ENCODE measurements at places on chromosomes 13 and 19.
A peak's percentile ranks its signal among the peaks of the same experiment; 100 is the strongest.

GRCh38 chr13:98175823-98176222, 1.2 kb downstream of the RNF113B start:
- DNase-seq: no peak

DNA sequence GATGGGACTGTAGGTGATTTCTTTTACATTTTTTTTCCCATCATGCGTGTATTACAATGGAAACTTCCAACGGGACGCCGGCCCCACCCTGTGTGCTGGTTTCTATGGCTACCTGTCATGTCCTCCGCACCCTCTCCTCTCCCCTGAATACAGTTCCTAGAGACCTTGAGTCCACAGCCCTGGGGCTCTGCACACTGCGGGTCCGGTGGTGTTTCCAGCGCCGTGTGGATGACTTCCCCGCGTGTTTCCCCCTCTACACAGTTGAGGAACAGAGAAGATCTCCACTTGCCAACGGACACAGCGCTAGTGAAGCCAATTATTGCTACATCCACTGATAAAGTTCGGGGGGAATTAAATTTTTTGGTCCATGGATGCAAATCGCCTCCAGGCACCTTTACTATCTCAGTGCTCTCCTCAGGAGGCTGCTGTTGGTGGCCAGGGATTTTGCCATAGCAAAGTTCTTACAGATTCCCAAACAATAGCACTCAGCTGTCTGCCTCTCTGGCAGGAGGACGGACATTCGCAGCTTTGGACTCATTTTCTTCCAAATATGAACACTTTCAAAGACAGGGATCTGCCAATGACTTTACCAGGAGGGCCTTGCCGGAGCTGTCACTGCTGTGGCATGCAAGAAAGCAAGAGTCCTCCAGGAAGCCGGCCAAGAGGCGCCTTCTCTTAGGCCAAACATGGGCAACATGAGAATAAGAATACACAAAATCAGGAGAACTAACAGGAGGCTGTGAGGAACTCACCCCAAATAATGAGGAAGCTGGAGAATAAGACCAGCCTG, 39.3 kb upstream of the GAS6 start:
- no peak for DNase-seq

DNA sequence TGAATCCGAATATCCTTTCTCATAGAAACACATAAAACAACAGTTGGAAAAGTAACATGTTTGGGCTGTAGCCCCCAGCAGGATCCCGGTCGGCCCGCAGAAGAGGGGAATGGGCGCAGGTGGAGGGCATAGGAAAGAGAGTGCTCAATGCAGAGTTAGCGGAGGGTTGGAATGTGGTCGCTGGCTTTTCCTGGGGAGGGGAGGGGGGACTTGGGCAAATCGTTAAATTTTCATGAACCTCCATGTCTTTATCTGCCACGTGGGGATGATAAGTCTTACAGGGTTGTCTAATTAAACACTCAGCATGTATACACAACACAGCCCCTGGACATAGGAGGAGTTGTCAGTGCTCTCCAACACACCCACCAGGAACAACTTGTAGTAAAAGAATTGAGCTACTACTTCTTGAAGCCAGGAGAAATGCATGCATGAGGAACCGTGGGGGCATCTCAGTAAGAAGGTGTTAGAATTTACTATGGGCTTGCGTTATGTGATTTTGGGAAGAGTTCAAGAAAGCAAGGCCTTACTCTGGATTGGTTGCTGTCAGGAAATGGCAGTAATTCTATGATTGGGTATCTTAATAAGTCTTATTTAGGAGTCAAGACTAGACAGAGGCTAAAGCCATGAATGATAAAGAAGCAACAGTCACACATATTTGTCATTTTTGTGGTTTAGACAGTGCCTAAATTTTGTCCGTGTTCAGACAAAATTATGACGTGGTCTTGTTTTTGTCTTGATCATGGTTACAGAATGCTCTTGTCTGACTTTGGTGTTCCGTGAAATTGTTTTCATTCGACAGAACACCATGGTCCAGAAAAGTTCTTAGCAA, 671 bp upstream of the SLC46A3 start:
- DNase-seq: no peak

DNA sequence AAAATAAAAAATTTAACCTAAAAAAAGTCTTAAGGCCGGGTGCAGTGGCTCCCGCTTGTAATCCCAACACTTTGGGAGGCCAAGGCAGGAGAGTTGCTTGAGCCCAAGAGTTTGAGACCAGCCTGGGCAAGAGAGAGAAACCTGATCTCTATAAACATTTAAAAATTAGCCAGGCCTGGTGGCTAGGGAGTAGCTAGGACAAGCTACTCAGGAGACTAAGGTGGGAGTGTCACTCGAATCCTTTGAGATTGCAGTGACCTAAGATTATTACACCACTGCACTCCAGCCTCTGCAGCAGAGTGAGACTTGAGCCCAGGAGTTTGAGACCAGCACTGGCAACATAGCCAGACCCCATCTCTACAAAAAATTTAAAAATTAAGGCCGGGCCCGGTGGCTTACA, 1.1 kb downstream of the CCDC97 start:
- DNase-seq: no peak

DNA sequence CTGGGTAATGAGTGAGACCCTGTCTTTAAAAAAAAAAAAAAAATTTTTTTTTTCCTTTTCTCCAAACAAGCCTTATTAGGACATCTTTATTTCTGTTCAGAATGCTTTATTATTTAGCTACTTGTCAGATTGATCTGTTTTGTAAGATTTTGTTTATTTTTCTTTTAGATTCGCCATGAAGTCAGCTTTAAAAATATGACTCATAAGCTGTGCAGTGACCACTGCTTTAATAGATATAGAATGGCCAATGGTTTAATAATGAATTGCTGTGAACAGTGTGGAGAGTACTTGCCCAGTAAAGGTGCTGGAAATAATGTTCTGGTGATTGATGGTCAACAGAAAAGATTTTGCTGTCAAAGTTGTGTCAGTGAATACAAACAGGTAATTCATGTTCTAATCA, 47.7 kb downstream of the ZMYM2 start:
- no peak for DNase-seq

DNA sequence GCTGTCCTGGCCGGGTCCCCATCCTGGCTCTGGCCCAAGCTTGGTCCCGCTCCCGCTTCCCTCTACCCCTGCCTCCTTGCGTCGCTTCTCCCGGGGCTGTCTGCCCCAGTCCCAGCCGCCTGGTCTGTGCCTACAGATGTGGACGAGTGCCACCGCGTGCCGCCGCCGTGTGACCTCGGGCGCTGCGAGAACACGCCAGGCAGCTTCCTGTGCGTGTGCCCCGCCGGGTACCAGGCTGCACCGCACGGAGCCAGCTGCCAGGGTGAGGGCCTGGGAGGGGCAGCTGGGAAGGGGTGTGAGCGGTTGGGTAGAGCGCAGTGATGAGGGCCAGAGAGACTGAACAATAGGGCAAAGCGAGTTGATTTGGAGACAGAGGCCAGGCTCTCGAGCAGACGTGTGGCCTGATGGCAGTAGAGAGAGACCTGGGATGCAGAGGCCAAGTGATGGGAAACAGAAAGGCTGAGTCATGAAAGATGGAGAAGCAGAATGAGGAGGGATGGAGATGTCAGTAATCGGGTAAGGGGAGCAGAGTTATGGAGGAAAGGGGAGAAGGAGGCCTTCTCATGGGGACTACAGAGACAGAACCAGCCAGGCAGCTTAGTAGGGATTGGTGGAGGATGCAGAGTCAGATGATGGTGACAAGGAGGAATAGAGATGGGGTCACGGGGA, 9.4 kb downstream of the LTBP4 start:
- no peak for DNase-seq

- peak; percentile 76 for DNase-seq
Observed at GRCh38 chr19:12796146-12797071, 5.1 kb downstream of the JUNB start.

GRCh38 chr13:80873589-80873988, 532.7 kb upstream of the SPRY2 start:
- DNase-seq: no peak

- no peak for DNase-seq
Observed at GRCh38 chr13:40063278-40063698, 407.8 kb downstream of the COG6 start.

DNA sequence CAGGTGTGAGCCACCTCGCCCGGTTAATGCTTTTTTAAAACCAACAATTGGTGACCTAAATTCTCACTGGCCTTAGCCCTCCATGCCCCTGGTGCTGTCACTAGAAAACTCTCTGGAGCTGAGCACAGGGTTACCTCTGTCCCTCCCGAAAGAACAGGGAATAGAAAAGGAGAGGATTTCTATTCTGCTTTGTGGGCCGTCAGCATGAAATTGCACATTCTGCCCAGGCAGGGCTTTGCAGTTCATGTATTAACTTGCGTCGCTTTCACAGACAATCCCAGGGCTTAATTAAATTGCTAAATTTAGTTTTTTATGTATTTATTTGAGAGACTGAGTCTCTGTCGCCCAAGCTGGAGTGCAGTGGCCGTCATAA, 583 bp upstream of the ZNF480 start:
- no peak for DNase-seq

- DNase-seq: peak; percentile 84
Observed at GRCh38 chr19:3304871-3305423, 61.4 kb upstream of the NFIC start.

DNA sequence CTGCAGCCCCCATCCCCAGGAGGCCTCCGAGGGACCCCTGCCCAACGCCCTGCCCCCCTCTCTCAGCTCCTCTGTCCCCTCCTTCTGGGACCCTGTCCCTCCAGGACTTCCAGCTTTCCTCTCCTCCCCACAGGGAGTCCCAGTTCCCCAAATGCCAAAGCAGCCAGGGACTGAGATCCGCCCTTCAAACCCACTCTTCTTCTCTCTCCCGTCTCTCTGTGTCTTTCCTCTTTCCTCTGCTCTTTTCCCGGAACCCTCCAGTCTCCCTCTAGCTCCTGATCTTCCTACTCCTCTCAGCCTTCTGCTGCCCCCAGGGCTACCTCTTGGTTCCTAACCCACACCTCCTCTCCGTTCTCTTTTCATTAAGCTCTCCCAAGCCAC, 377 bp downstream of the CA11 start:
- no peak for DNase-seq

GRCh38 chr19:21698215-21698614, 69.2 kb downstream of the ZNF100 start:
- DNase-seq: no peak

GRCh38 chr13:97526556-97526955, 92.6 kb downstream of the RAP2A start:
- DNase-seq: no peak

DNA sequence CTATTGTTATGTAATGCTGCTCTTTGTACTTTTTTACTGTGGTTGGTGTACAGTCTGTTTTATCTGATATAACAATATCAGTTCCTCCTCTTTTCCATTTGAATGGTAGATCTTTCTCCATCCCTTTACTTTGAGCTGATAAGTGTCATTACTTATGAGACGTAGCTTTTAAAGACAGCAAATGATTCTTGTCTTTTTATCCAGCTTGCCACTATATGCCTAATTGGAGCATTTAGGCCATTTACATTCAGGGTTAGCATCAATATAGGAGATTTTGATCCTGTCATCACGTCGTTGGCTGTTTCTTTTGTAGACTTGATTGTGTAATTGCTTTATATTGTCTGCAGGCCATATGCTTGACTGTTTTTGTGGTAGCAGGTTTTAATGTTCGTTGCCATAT, 894.2 kb upstream of the ATXN8OS start:
- DNase-seq: no peak

DNA sequence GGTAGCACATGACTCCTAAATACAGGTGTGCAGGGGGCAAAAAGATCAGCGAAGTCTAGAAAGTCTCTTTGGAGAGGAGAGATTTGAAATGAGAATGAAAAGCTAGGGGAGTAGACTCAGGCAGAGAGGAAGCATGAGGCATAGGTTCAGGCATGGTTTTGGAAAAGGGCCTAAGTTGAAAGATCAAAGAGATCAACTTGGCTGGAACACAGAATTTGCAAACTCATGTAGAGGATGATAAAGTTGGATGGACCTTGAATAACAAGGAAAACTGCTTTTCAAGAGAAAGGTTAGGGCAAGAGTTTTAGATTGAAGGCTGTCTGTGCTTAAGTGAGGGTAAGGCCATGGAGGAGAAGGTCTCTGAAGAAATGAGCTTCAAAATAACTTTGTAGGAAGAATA, 47.4 kb upstream of the UBAC2 start:
- no peak for DNase-seq

DNA sequence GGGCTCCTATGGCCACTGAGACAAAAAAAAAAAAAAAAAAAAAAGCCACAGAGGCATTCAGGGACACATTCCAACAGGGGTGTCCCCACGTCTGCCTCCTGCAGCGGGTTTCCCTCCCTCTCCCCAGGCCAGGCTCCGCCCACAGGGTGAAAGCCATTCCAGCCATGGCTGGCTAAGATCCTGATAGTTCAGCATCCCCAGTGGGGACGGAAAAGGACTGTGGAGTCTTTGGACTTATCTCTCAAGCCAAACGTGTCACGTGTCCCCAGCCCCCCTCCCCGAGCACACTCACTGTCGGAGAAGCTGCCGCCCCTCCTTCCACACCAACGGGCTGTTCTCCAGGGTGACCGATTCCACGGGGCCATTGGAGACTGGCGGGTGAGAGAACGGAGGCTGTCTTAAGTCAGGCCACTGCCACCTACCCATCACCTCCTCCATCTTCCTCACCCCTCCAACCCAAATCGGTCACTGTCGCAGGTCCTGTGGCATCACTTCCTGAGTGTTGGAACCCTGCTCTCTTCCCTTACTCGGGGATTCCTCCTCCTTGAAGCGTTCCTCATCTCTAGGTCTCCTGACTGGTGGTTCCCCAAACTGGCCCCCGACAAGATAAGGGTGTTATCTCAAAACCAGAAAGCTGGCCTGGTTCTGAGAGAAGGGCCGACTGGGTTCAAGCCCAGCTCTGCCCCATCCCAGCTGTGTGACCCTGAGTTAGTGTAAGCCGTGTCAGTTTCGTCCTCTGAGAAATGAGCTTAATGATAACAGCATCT, 9.1 kb upstream of the FKRP start:
- no peak for DNase-seq

Measured in stimulated activated CD4-positive, alpha-beta T cell treated with anti-CD3 and anti-CD28 coated beads, Interleukin-2, amount 100 ng/mL, for 48 hours (primary cell).